ENCODE measurements at places on chromosomes 2 and 18. TPM values are rescaled to one million over a fixed set of nuclear protein-coding genes. Genes with fewer than 3 reads are reported as not detected.

DNA sequence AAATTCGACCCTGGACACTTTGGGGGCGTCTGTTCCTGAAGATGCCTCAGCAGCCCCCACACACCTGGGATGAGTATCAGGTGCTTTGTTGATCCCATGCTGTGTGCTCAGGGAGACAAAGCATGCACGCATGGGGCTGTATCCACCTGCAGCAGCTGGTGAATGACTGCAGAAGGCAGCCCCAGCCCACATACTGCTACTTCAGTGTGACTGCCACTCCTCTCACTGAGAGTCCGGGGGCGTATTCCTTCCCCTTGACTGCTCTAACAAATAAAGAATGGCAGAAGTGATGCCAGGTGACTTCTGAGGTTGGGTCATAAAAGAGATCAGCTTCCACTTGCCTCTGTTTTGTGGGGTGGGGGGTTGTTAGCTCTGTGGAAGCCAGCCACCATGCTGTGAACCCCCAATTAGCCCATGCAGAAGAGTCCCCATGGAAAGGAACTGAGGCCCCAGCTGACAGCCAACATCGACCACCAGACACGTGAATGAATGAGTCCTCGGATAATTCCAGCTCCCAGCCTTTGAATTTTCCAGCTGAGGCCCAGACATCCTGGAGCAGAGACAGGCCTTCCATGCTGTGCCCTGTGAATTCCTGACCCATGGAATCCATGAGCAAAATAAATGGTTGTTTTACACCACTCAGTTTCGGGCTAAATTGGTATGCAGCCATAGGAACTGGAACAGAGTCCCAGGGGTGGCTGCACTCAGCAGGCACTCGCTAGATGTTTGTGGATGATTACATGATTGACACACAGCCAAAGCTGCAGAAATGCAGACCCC lies 289.3 kb downstream of the CELF4 start:
- no peak for DNase-seq

The CMPK2 gene
- 3.6 TPM for polyA plus RNA-seq

GRCh38 chr18:68489013-68489792 lies 225.7 kb downstream of the TMX3 start:
- no peak for DNase-seq

- no peak for DNase-seq
Measured at GRCh38 chr2:222393733-222394267, 30.5 kb upstream of the SGPP2 start.

Data from urinary bladder (tissue), 4 donors.